NCI-H524 treated with DMSO at 0.1 percent for 48 hours (cell line): ENCODE measurements at places on chromosomes 6 and 20.

- DNase-seq = no peak
Observed at GRCh38 chr20:2816030-2816582, at the start of gene TMEM239. Gene TMEM239, plus strand, starts transcription at chr20:2816364. Its CDS starts 191 bp downstream, at chr20:2816555.

- DNase-seq = no peak
Observed at GRCh38 chr20:47789081-47789763, 3.9 kb upstream of the SULF2 start.

- no peak for DNase-seq
Observed at GRCh38 chr20:20611167-20611566, 101.3 kb downstream of the RALGAPA2 start.

DNA sequence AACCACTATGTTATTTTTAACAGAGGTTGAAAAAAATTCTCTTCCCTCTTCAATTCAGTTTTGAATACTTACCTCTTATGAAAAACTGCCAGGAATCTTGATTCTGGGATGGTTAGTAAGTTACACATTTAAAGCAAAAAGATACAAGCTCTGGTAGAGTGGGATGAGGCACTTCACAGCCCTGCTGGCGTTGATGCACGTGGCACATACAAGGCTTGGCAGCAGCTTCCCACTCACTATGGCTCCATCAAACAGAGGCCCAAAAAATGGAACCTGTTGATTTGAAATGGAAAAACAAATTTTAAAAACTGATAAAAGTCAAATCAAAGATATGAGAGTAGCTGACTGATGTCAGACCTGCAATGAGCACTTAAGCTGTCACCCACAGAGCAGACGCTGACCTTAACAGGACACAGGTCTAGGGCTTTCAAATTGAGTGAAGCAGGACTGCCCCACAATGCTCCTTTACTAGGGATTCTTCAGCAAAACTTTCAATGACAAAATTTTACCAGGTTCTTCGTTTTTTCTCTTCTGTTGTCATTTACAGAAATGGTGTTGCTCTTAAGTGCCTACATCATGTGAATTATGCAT is 104.9 kb downstream of the INSM1 start:
- no peak for DNase-seq

DNA sequence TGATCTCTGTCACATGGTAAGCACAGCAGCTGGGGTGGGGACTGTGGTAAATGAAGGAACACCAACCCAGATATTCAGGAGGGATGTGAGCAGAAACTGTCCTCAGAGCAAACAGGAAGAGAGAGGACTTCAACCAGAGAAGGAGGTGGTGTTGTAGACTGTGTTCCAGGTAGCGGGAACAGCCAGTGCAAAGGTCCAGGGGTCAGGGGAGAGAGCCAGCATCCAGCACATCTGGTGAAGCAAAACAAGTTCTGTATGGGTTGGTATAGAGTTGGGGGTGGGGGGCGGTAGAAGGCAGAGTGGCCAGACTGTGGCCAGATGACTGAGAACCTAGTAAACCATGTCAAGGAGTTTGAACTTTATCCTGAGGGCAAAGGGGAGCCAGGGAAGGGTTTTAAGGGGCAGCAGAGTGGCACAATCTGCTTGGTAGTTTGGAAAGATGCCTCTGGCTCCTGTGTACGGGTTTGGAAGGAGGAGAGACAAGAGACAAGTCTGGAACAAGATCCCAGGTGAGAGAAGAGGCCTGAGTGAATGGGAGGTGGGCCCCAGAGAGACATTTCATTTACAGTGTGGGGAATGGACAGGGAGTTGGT is 27.8 kb upstream of the TTPAL start:
- DNase-seq = no peak

DNA sequence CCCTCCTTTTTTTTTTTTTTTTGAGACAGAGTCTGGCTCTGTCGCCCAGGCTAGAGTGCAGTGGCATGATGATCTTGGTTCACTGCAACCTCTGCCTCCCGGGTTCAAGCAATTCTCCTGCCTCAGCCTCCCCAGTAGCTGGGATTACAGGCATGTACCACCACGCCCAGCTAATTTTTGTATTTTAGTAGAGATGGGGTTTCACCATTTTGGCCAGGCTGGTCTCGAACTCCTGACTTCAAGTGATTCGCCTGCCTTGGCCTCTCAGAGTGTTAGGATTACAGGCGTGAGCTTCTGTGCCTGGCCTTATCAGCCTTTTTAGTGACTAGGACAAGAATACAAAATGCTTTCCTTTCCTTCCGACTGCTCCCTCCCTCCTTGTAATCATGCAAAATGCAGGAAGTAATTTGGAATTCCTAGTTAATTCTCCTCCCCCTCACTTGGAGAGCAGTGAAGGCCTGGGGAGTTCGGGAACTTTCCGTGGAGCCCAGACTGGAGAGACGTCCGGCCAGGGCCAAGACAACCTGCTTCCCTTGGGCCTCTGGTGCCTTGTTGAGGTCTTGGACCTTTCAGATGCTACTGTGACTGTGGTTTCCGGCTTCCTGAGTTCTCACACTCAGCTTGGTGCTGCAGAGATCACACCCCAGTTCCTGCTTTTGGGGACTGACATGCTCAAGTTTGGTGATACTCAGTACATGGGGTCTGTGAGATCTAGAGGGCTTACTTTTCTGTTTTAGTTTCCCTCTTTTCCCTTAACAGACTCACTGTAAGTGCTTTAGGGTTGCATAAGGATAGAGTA is 3.9 kb upstream of the PHF20 start:
- DNase-seq = no peak

GRCh38 chr6:140601021-140601808 is 1226.8 kb upstream of the CITED2 start:
- DNase-seq = no peak

GRCh38 chr6:120103618-120104017 is 754.1 kb upstream of the MAN1A1 start:
- no peak for DNase-seq

GRCh38 chr6:159866286-159867247 is 24.2 kb upstream of the MAS1 start:
- no peak for DNase-seq

GRCh38 chr6:23483896-23484295 is 642.1 kb upstream of the NRSN1 start:
- DNase-seq = no peak

DNA sequence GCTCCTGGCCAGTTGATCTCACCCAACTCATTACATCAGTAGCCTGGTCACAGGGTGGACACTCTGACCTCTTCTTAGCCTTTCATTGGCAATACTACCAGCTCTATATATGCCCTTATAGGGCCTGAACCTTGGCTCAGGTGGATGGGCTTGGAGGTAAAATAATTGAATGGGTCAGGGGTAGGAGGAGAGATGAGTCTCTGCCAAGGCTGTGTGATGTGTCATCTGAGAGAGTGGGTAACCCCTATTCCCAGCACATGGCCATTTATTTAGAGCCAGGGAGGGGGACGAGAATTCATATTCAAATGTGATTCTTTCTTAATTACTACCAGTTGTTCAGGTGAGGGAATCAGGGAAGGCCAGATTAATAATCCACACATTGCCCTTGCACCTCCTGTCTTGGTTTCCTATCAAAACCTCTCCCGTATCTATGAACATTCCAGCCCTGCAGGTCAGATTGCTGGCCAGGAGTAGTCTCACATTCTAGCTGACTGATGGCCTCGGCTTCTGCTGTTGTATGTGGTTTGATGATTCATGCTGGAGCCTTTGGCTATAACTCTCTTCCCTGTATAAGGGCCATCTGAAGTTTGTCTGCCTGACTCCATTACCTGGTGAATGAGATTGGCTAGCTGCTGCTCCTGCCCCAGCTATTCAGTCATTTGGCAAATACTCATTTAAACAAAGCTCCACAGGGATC is 13.4 kb downstream of the C20orf173 start:
- no peak for DNase-seq

DNA sequence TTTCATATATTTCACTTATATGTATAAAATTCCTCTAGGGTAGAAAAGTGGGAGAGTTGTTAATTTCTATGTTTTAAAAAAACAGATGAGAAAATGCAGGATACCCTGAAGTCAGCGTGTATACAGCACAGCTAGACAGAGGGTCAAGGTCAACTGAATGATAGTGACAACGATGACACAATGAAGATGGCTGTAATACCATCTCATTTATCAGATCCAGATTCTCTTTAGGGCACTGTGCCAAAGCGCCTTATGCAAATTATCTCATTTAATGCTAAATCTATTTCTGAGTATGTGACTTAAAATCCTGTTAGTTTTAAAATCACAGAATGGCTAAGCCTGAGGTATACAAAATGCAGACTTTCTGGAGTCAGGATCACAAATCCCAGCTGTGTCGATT is 431.4 kb upstream of the RUNX2 start:
- DNase-seq = no peak

GRCh38 chr6:14665827-14666724 is 548.5 kb downstream of the CD83 start:
- DNase-seq = no peak

DNA sequence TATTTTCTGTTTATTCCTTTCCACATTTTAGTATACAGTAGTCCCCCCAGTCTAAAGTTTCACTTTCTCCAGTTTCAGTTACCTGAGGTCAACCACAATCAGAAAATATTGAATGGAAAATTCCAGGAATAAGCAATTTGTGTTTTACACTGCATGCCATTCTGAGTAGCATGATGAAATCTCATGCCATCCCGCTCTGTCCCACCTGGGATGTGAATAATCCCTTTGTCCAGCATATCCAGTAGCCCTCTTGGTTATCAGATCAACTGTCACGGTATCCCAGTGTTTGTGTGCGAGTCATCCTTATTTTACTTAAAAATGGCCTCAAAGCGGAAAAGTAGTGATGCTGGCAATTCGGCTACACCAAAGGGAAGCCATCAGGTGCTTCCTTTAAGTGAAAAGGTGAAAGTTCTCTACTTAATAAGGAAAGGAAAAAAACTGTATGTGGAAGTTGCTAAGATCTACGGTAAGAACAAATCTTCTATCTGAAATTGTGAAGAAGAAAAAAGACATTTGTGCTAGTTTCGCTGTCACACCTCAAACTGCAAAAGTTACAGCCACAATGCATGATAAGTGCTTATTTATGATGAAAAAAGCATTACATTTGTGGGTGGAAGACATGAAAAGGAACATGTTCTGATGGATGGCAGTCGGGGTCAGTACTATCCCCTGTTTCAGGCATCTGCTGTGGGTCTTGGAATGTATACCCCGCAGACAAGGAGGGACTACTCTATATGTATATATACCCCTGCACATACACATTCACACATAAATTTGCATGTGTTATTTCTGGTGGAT is 11.3 kb downstream of the NOX3 start:
- DNase-seq = no peak

GRCh38 chr20:21523895-21524294 is 10.0 kb upstream of the NKX2-2 start:
- no peak for DNase-seq

GRCh38 chr6:52407467-52407866 is 12.7 kb upstream of the EFHC1 start:
- peak; percentile 10 for DNase-seq

GRCh38 chr6:121549736-121550135 is 114.3 kb downstream of the GJA1 start:
- DNase-seq = no peak

GRCh38 chr6:65113581-65113980 is 593.4 kb downstream of the EYS start:
- DNase-seq = no peak

DNA sequence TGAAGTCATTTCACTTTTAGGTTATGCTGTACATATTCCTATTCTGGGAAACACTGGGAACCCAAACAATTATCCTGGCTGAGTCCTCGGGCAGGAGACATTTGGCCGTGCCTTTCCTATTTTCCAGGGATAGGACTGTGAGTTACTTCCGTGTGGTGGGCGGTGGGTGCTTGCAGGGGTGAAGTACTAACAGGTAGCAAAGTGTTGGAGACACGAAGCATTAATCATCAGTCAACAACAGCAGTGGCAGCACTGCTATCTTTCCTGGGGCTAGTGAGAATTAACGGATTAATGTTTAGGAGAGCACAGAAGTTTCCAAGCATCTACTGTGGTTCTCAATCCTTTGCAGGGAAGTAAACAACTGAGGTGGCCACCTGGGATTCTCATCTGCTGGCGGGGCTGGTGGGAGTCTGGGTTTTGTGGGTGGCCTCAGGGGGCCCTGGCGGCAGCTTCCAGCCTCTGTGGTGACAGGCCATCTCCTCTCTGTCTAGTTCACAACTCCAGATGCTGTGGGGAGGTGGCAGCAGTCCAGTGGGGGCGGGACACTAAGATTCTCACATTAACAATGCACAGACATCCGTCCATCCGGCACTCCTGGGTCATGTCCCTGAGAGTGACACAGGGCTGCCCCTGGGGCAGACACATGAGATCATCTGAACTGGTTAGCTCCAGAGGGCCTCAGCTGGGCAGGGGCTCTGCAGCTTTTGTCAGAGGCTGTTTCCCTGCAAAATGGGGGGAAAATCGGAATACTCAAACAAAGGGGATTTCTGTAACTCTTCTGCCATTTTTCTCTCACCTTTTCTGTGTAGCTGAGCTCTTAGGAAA is 90.9 kb downstream of the GJA10 start:
- peak; percentile 48 for DNase-seq

GRCh38 chr20:48096212-48096875 is 311.1 kb upstream of the SULF2 start:
- DNase-seq = no peak

GRCh38 chr6:57158658-57159057 is 13.5 kb upstream of the BAG2 start:
- no peak for DNase-seq

DNA sequence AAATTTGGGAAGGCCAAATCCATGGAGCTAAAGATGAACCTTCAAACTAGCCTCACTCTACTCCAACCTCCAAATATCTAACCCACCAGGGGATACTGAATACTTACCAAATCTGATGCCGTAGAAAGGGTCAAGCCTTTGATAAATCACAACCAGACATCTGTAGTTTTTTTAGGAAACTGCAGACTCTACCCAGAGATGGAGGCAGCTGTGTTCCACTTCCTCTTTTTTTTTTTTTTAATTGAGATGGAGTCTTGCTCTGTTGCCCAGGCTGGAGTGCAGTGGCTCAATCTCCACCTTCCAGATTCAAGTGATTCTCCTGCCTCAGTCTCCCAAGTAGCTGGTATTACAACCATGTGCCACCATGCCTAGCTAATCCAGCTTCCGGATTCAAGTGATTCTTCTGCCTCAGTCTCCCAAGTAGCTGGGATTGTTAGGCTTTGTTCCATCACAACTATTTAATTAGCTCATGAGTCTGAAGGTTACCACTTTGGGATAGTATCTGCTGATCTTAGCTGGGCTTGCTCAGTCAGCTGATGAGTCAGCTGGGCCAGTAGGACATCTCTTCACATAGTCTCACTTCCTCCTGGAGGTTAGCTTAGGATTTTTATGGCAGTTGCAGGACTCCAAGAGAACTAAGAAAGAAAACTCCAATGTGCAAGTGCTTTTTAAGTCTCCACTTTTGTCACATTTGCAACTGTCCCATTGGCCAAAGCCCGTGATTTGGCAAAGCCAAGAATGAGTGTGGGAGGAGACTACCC is 13.3 kb downstream of the FRK start:
- DNase-seq = no peak

- DNase-seq = no peak
Observed at GRCh38 chr20:24165301-24166122, 176.9 kb upstream of the GGTLC1 start.

DNA sequence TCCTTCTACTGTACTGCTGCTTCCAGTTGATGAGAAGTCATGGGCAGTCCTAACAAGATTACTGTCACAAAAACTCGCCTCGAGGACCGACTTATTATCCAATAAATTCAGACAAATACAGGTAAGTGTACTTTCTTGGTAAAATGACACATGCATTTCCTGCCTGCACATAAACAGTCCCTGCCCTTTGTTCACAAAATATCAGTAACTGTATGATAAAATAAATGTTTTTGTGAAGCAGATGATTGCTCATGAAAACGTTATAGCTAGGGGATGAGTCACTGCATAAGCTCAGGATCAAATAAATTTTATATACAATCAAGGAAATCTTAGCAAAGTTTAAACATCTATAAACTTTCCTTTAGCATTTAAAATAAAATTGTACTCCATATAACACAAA is 164.5 kb upstream of the RIPOR2 start:
- DNase-seq = no peak
